ENCODE measurements at places on chromosomes 13 and 19.

GRCh38 chr19:47813304-47813994 is 8.3 kb upstream of the CRX start:
- peak; percentile 54 for DNase-seq

DNA sequence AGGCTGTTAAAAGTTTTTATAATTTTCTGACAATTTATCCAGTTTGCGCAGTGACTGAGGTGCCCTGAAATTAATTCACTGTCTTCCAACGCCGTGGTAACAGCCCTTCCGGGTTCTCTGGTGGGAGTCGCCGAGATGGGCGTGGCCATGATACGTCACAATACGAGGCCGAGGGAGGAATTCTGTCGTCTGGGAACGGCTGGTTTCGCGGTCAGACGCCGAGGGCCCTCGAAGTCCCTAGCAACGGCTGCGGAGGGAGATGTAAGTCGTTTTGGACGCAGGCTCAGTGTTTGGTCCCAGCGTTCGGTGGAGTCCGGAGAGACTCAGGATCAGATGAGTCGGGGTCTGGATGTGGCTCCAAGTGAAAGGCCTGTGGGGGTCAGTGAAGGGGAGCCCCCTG is 21.7 kb downstream of the ZNF613 start:
- DNase-seq: peak; percentile 56

- no peak for DNase-seq
Observed at GRCh38 chr19:4310247-4311121, 6.1 kb downstream of the FSD1 start.

DNA sequence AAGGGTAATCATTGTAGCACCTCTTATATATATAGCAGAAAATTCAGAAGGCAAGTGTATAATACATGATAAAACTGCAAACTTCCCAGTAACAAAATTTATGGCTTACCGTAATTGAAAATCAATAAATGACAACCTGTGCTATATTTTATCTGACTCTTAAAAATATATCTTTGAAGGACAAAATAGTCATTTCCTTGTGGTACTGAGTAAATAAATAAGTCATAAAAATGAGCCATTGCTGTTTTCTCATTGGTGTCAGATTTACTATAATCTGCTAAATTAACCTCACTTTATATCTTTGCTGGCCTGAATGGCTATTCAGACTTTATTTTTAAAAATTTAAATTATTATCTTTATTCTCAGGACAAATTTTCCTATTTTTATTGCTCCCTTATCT is 1319.1 kb upstream of the SPRY2 start:
- no peak for DNase-seq

- no peak for DNase-seq
Observed at GRCh38 chr13:74561155-74561554, 427.0 kb upstream of the KLF12 start.

GRCh38 chr19:47221080-47221841 is 9.7 kb downstream of the BBC3 start:
- no peak for DNase-seq

DNA sequence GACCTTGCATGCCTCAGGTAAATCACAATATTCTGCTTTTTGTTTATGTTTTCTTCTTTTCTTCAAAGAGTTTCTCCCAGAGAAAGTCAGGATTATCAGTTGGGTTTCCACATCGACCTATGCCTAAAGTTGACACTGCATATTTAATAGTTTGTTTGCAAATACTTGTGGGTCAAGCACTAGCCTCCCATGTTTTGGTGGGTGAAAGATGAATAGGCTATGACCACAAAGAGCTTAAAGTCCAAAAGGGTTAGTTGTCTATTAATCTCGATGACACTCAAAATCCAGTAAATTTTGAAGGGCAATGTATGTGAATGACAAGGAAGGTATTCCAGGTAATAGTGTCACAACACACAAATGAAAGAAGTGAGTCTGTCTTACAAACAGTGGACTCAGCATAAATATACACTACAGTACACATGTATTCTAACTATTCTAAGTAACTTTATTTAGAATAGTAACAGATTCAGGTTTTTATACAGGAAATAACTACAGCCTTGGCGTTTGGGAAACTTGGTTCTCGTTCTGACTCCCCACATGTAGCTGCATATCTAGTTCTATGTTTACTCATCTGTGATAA is 667.1 kb downstream of the PCDH17 start:
- no peak for DNase-seq

DNA sequence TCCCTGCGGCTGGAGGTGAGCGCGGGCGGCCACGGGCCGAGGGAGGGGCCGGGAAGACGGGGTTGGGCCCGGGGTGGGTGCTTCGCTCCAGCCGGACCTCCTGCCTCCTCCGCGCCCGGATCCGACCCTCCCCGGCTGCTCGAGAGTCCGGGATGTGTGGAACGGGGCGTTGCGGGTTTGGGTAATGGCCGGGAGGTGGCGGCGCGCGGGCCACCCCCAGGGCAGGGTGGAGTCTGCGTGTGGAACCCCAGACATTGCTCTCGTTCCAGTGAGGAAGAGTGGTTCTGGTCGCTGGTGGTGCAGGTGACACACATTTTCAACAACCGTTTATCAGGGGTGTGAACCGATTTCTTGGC is 38.8 kb downstream of the ARHGEF7 start:
- DNase-seq: no peak

- DNase-seq: no peak
Observed at GRCh38 chr19:29620931-29621351, 14.9 kb downstream of the POP4 start.
